ENCODE measurements at places on chromosomes 6 and 20.

GRCh38 chr20:51528263-51529027 is 14.1 kb downstream of the NFATC2 start:
- DNase-seq, result no peak

DNA sequence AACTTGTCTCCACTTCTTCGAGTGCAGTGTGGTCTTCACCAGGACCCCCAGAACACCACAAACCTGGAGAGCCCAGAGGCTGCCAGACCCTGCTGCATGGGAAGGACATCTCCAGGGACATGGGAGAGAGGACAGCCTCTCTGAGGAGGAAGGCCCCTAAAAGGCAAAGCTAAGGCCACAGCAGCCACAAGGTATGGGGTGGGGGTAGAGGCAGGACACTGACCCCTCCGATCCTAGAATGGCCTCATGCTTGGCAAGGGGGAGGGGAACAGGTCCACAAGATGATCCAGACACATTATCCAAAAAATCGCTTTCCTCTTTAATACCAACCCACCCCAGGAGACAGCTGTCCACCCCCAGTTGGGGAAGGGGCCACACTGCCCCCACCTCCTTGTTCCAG is 1.9 kb downstream of the B3GALT4 start:
- no peak for DNase-seq

DNA sequence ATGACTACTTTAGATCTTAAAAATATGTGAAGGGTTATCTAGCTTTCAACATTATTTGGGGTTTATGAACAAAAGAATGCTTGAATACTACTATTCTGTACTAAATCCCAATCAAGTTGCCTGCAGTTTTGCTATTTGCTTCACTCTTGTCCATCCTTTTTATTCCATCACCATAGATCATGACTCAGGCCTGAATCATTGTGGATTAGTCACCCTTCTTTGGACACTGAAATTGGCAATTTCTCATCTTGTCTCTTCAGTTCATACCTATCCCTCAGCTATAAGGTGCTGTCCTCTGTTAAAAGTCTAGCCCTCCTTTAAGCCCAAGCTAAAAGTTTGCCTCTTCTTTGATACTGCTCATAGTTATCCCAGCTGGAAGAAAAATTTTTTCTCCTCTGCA is 199.1 kb downstream of the CENPW start:
- no peak for DNase-seq

GRCh38 chr6:20447581-20448132 is 46.0 kb downstream of the E2F3 start:
- no peak for DNase-seq

DNA sequence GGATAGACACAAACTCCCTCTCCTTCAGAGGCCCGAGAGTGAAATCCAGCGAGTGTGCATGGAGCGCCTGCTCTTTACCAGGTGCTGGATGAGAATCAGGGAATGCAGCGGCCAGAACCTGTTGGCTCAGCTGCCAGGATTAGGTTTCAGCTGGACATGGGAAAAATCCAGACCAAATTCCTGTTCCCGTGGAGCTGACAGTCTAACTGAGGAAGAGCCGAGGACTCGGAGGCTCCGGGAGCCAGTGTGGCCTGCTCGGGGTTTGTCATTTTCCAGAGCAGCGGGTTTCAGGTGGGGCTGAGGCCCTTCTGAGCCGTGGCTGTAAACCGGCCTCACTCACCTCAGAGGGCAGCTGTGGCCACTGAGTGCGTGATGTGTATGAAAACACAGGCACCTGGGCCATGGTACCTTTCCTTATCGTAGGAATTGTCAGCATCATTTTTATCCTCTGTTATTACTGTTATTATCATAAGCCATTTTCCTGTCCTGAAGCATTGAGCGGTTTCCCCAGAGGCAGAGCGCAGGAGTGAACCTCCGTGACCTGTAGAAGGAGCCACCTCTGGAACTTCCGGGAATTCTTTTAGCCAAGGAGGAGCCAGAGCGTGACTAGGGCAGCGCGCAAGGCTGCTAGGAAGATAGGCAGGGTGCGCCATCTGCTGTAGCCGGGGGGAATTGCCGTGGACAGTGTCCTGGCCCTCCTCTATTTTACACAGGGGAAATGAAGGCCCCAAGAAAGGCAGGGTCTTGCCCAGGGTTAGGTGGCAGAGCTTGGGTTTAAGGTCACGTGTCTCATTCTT is 27.3 kb downstream of the PKIG start:
- peak; percentile 83 for DNase-seq

DNA sequence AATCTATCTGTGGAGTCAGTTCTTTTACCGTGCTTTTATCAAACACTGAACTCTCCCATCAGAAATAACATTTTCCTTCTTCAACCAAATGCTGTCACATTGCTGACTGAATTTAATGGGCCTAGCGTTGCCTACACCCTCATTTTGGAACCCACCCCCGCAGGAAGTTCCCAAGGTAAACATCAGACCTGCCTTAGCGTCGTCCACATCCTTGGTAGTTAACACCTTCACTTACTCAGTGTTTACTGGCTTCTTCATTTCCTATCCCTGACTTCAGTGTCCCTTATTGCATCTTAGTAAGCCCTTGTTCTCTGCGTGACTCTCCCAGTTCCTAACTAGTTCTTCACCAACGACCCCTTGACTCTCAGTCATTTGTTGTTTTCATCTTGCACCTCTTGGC is 491.4 kb upstream of the SOX4 start:
- no peak for DNase-seq

GRCh38 chr6:30832864-30833263 is 51.5 kb upstream of the DDR1 start:
- DNase-seq, result no peak

- DNase-seq, result no peak
Measured at GRCh38 chr6:42820512-42821340, 38.9 kb downstream of the BICRAL start.

- no peak for DNase-seq
Measured at GRCh38 chr20:51749674-51750036, 18.5 kb downstream of the ATP9A start.

DNA sequence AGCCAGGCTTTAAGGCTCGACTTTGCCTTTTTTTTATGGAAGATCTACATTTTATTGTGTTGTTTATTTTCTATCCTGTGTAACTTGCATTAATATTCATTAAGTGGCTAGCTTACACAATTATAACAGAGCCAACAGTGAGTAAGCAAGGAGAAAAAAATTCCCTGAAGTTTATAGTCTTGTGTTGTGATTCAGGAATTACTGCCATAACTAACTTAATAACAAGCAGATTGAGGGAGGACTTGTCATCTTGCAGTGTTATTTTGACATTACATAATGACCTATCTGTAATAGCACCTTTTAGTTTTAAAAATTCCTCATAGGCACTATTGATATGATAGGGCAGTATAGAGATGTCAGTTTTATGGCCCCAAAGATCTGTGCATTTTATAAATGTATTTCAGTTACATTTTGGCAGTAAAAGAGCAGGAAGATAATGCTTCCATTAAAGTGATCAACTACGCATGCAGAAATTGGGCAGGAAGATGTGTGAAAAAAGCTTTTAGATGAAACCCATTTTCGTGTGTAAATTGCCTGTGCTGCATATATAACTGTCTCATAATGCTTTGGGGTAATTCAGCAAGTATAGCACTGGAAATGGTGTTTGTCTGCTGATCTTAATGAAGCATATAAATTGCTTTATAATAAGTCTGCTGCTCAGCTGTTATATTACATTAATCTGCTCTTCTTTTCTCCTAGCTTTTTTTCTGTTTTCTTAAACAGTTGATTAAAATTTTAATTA is 123.0 kb downstream of the SMAP1 start:
- DNase-seq, result no peak

DNA sequence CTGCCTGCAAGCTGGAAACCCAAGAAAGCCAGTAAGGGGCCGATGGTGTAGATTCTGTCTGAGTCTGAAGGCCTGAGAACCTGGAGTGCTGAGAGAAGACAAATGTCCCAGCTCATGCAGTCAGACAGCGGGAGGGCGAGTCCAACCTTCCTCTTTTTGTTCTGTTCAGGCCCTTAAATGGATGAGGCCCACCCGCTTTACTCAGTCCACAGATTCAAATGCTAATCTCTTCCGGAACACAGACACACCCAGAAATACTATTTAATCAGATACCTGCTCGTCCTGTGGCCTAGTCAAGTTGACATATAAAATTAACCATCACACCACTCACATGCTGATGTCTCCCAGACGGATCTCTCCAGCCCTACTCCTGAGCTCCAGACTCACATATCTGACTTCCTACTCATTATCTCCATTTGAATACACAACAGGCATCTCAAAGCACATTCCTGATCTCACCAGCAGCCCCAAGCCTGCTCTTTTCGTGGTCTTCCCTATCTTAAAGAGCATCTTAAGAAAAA is 26.7 kb upstream of the SRC start:
- DNase-seq, result no peak

DNA sequence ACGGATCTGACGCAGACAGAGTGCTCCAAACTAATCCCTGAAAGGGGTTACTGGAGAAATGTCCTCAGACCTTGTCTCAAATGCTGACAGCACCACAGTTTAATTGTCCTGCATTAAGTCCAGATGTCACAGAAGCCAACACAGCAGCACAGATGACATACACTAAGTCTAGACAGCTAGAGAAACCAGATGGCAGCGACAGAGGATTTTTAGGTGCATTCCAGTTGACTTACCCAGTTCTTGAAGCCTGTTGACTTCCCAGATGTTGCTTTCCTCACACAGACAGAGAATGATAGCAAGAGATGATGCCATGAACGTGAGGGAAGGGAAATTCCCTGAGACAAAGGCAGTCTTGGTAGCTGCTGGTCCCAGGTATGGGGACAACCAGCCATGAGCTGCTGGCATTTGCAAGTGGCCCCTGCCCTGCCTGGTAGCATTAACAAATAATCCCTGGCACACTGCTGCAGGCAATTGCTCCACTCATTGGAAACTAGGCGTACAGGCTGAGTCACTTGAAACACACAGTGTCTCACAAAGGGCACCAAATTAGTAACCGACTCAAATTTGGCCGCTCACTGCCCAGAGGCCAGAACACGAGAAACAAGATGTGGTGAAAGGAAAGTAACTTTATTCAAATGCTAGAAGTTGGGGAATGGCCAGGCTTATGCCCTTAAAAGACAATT is 52.2 kb downstream of the ADGB start:
- no peak for DNase-seq

DNA sequence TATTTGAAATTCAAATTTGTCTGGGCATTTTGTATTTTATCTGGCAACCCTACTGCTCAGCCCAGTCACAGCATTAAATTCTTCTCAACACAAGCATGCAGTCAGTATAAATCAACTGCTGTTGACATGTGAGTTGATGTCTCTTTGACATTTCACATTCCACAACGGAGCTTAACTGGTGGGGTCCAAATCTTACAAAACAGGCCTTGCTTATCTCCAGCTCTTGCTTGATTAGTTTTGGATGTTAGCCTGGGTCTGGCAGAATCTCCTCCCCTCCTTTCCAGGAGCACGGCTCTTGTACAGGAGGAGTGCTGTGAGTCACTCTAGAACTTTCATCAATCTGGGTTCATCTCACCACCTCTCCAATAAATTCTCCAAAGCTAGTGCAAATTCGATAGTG is 80.8 kb upstream of the PHACTR1 start:
- no peak for DNase-seq

DNA sequence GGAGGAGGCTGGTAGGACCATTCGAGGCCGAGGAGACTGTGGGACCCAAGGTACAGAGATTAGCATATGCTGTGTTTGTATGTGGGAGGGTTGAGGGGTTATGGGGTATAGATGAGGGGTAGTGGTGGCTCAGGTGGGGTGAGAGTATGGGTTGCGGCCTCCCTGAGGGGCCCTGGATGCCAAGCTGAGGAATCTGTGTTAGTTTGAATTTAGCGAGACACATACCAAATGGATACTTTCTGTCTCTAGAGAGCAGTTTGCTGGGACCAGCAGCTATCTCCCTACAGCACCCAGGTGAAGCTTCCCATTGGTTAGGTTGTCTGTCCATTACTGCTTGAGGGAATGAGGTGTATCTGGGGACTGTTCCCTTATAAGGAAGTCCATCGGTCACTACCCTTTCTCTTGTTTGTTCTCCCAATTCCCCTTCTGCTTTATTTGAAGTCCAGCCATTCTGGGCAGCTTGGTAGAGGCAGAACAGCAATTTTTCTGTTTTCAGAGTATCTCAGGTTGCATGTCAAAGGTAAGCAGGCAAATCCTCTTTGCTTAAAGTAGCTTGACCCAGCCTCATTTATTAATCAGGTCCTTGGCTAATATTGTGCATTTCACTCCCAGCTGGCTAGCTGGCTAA is 15.2 kb downstream of the CHMP4B start:
- no peak for DNase-seq

DNA sequence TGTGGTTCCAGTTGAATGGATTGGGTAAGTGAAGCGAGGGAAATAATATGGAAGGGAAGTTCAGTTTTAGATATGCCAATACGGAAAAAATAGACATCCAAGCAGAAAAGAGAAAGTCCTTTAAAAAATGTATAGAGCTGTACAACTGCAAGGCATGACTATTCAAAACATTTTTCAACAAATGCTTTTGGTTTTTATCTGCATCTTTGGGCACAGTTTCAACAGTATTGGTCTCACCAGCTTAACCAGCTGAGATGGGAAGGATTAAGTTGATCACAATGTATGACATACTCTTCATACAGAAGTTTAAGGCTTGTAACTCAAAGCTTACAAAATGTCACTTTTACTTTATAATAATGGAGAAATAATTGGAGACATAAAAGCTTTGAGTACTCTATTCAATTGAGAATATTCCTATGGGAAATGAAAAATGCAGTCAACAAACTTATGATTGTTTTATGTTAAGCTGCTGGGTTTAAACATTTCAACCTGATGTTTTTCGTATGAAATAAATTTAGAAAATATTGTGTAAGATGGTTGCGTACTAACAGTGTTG is 16.3 kb upstream of the UTRN start:
- no peak for DNase-seq

DNA sequence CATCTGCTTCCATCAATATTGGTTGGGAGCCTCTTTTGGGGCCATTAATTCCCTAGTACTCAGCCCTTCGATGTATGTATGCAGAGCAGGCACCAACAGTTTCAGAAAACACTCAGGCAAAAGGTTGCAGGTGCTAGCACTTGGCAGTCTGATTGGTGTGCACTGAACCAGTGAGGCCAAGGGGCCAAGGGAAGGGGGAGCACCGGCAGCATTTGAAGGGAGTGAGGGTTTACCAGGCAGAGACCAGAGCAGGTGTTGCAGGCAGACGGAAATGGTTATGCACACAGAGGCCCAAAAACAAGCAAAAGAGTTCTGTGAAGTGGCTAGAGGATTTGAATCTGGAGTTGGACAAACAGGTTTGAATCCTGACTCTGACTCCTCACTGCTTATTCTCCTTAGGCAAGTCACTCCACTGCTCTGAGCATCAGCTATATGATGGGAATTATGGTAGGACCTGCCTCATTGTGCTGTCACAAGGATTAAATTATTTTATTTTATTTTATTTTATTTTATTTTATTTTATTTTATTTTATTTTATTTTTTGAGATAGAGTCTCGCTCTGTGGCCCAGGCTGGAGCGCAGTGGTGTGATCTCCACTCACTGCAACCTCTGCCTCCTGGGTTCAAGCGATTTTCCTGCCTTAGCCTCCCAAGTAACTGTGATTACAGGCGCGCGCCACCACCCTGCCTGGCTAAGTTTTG is 58.1 kb upstream of the SHLD1 start:
- peak; percentile 86 for DNase-seq

GRCh38 chr6:7439228-7439627 is 49.6 kb downstream of the RIOK1 start:
- peak; percentile 50 for DNase-seq

- no peak for DNase-seq
Measured at GRCh38 chr6:145332011-145332410, 403.3 kb downstream of the EPM2A start.

GRCh38 chr20:51972056-51972455 is 169.7 kb upstream of the SALL4 start:
- DNase-seq, result no peak
